ENCODE measurements at places on chromosomes 11 and 22.

- DNase-seq, result no peak
These were observed 5.9 kb upstream of the OSBPL5 start for GRCh38 chr11:3170756-3171650.

DNA sequence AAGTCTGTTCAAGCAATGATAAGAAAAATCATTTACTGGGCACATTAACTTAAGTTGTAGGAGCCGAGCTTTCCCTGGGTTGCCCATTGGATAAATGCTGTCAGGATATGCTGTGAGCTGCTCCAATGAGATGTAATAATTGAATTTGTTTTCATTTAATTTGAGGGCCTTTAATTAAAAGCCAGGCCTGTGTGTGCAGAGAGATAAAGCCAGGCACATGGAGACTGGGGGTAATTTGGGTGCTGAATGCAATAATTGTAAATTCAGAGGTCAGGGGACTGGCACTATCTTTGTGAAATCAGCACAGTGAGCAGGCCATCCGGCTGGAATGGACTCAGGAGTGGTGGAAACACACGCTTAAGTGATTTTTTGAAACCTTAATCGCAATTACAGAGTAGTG, 125.8 kb downstream of the OPCML start:
- DNase-seq, result no peak

DNA sequence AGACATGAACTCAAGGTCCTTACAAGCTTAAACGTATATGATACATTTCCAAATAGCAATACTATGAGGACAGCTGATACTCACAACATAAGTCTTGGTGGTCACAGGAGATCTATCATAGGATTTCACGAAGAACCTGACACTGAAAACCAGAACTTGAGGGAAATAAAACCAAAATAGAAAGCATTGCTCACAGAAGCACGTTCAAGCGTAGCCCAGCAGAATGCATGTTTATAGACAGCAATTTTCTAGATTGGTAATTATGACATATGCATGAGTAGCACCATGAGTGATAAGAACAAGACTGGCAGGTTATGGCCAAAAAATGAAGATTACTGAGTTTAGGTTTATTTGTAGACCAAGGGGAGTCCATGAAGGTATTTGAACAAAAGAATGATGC, 243.5 kb downstream of the ETS1 start:
- DNase-seq, result no peak

DNA sequence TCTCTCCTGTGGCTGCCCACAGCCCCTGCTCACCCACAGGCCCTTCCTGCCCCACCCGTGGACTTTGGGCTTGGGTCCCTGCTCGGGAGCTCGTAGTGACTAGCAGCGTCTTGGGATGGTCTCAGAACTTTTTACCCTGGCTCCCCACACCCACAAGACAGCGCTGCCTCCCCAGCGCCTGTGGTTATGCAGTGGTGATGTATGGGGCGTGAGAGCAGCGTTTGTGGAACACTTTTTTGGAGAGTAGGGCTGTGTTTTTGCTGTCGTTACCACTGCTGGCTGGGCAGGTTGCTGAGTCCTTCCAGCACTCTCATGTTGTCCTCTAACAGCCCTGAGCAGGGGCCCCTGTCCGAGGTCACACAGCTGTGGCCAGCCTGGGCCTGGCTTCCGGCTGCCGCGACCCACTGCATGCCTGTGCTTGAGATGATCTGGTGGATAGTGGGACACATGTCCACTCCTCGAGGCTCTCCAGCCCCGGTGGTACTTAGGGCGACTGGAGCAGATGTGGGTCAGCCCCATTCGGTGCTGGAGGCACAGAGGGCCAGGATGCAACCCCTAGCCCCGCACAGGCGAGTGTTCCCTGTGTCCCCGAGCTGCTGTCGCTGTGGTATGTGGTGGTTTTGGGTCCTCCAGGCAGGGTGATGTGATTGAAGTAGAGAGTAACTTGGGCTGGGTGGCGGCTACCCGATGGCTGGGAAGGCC, 7.1 kb upstream of the GRAMD4 start:
- DNase-seq, result peak; percentile 25

DNA sequence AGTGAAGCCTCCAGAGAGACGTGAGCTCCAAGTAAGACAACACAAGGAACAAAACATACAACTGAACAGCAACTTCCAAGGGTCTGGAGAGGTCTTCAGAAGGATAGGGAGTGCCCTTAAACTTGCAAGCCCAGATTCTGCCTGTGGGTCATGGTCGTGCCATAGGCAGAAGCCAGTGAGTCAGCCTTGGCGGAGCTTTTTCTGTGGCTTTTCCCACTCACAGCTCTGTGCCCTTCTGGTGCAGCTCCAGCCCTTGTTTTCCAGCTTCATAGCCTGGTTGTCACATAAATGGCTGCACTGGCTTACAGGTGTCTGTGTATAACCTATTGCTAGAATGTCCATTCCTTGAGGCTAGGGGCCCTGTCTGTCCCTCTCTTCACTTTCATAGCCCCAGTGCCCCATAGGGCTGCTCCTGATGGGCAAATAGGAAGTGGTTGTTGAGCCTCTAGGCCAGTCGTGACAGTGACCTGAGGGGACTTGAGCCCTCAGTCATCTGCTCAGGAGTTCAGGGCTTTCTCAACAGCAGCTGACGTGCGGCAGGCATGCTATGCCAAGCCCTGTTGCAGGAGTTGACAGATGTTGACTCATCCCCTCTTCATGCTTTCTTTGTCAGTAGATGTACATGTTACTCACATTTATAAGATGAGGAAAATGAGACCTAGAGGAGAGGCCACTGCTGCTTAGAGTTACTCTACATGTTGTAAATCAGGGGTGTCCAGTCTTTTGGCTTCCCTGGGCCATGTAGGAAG, 7.4 kb downstream of the MED15 start:
- no peak for DNase-seq

- DNase-seq, result no peak
These were observed 181.7 kb upstream of the ZC3H12C start for GRCh38 chr11:109911488-109911887.

GRCh38 chr11:92224407-92225124, at the start of gene FAT3:
TSS of gene FAT3 (plus strand) at chr11:92224818. CDS start at chr11:92352113, 127,295 bp downstream.
- DNase-seq, result no peak

- DNase-seq, result no peak
These were observed 39.4 kb upstream of the RBX1 start for GRCh38 chr22:40911772-40912171.

DNA sequence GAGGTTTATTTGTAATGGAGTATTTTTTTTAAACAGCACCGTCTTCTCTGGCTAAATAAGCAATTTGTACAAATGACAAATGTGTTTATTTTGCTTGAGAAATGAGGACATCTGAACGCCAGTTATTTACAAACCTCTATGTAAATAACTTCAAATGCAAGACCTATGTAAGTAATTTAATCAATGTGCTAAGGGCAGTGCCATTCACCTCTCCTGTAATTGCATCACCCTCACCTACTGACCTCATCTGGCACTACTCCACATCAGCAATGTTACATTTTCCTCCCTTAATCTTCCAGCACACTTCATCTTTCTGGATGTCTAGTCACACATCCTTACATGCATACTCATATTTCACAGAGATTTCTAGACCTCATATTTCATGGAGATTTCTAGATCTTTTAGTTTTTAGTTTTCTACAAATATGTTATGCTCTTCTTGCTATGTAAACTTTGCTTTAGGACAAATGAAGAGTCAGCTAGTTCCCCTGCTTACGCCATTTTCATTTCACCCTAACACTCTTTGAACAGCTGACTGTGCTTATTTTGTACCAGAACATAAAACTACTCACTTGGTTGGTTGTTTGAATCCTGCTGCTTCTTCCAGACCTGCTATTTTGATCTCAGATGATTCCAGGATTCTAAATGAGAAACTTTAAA, 238.6 kb downstream of the GRM5 start:
- no peak for DNase-seq

- no peak for DNase-seq
These were observed 89.0 kb downstream of the ISX start for GRCh38 chr22:35154937-35155387.

DNA sequence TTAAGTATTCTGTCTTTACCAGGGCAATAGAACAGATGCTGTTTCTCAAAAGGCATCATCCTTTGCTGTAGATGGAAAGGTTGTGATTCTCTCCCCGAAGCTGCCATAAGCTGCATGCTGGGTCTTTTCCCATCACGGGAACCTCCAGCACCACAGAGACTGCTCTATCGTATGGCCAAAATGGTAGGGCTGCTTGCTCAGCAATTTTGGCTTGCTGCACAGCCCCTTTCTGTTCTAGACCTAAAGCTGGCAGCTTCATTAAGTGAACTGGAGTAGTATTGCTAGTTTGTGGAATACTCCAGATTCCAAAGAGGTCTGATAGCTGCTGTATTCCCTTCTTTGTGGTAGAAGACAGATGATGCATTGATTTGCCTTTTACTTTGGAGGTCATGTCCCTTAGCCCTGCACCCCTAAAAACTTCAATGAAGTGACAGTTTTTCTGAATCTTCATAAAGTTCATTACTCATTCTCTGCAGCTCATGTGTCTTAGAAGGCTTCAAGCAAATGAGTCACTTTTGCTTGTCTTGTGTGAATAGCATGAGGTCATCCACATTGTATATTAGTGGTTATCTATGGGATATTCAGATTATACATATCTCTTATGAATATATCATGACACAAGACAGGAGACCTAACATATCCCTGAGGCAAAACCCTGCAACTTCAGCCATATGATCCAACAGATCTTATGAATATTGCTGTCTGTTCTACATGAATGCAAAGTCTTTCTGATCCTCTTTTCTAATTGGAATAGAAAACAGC, 245.3 kb downstream of the FAM76B start:
- DNase-seq, result no peak

GRCh38 chr11:19040051-19040450, 20.5 kb downstream of the MRGPRX2 start:
- DNase-seq, result no peak

GRCh38 chr22:24067587-24068376, 56.7 kb downstream of the CABIN1 start:
- DNase-seq, result no peak

GRCh38 chr22:44309647-44310046, 3.1 kb downstream of the SHISAL1 start:
- no peak for DNase-seq

DNA sequence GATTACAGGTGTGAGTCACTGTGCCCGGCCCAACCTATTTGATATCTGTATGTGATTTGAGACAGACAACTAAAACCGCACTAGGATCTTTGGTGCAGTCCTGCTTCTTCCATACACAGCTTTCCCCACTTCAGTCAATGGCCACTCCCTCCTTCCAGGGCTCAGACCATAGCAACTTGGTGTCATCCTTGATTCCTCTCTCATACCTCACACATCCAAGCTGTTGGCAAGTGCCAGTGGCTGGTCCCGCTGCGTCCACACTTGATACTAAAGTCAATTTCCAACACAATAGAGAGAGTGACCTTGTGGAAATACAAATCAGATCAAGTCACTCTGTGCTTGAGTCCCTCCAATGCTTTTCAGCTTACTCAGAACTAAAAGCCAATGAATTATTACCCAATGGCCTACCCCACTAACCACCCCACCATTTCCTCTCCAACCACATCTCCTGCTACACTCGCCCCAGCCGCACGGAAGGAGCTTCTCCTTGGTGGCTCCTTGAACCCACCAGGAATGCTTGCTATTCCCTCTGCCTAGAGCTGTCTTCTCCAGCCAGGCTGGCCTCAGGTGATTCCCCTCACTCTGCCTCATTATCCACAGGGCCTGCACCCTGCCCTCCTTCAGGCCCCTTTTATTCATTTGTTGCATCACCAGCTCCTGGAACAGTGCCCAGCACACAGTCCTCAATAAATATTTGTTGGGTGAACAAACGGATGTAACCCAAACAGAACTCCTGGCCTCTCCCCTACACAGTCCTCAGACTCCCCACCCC, 12.9 kb downstream of the ABTB2 start:
- no peak for DNase-seq

GRCh38 chr11:111538407-111539114, 2.0 kb upstream of the LAYN start:
- DNase-seq, result no peak

GRCh38 chr11:128193615-128194014, 393.7 kb downstream of the ETS1 start:
- DNase-seq, result no peak

GRCh38 chr11:73158356-73159051, 16.4 kb upstream of the FCHSD2 start:
- DNase-seq, result no peak

GRCh38 chr11:64348383-64349024, 8.5 kb downstream of the CCDC88B start:
- no peak for DNase-seq

GRCh38 chr11:119593346-119593745, 135.7 kb downstream of the NECTIN1 start:
- no peak for DNase-seq

- DNase-seq, result no peak
These were observed 6.6 kb downstream of the PARVB start for GRCh38 chr22:44030702-44031082.

DNA sequence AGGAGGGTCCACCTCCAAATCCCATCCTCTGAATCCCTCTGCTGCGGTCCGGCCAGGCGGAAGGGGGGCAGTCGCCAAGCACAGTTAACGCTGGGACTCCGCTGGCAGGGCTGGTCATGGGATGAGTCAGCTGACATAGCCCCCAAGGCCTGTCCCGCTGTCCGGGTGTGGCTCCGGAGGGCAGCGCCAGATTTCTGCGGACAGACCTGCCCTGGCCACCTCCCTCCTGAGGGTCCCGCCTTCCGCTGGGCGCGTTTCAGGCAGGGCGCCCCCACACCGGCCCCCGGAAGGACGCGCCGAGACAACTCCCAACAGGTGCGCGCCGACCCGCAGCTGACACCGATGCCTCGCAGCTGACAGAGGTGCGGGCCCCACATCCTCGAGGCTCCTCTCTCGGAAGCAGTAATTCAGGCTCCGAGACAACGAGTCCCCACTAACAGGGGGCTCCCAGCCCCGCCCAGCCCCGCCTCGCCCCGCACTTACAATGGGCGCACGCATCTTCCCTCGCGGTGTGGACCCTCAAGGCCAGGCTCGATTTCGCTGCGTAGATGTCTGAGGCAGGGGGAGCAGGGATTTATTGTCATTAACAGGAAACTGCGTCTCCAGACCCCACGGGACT, 607 bp downstream of the PLAAT3 start:
- DNase-seq, result peak; percentile 10
